Activated CD4-positive, alpha-beta T cell treated with anti-CD3 and anti-CD28 coated beads, Interleukin-2, amount 50 U/mL, for 16 hours (primary cell): ENCODE measurements at places on chromosomes 3 and 15.
A peak's percentile ranks its signal among the peaks of the same experiment; 100 is the strongest.

DNA sequence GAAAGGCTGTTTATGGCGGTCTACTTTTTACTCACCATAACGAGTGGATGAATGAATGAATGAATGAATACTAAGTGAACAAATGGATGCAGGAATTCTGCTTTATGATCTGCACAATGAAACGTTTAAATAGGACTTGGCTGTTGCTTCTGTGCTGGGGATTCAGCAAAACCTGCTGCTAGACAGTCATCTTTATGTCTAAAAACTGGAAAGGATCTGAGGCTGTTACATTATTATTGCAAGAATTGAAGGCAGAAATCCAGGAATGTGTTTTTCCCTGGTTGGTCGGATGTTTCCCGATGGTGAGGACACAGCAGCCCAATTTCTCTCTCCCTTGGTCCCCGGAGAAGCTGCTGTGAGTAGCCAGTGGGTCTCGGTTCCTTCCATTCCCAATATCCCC, 94.2 kb downstream of the GABRG3 start:
- no peak for DNase-seq

GRCh38 chr3:32120471-32120870, 14.1 kb downstream of the GPD1L start:
- DNase-seq, result no peak

- DNase-seq, result peak; percentile 35
Observed at GRCh38 chr3:194556086-194557056, 69.6 kb upstream of the ATP13A3 start.

GRCh38 chr3:36796161-36796560, 31.8 kb upstream of the DCLK3 start:
- no peak for DNase-seq

- DNase-seq, result no peak
Observed at GRCh38 chr3:128702391-128702790, 23.6 kb upstream of the RAB7A start.

DNA sequence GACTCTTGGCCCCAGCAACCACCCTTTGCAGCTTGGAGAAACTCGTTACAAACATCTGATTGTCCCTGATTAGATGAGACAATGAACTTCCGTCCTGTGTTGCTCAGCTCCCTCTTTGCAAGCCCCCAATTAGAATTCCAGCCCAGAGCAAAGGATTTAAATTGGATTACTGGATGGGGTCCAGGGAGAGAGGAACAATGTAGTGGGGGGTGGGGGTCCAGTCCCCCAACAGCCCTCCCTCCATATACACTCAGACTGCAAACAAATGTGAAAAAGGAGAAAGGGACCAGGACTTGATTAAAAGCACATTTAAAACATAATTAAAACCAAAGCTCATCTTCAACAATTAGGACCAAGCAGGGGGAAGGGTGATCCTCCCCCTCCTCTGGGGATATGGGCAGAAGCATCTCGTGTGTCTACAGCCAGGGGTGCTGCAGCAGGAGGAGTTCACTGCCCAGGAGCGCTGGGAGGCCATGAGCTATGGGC, 71.7 kb upstream of the TMEM115 start:
- DNase-seq, result no peak

DNA sequence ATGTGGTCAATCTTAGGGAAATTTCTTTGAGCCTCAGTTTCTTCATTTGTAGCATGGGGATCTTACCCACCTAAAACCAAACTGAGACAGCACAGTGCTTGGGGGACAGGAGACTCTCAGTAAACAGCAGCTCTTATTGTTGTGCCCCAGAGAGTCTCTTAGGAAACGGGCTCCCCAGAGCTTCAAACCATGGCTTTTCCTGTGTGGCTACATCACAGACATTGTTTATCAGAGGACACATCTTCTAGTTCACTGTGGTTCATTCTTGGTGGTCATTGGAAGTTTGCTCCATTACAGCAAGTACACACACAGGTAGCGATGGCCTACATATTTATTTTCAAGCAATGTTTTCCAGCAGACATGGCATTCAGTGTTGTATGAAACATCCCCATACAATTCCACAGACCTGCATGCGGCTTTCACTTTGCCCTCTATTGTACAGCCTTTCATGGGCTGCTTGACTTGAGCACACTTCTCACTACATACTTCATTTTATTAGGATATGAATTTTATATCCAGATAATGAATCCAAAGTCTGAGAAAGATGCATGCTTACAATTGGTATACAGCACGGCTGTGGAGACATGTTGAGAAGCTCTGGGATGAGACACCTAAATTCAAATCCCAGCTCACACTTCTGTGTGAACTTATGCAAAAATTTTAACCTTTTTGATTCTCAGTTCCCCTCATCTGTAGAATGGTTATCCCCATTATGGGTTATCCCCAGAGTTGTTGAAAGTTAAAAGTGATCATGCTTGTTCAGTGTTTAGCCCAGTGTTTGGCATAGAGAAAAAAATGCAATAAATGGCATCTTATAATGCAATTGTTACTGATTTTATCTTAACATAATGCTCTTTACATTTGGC, 84.8 kb upstream of the ICE2 start:
- DNase-seq, result no peak

DNA sequence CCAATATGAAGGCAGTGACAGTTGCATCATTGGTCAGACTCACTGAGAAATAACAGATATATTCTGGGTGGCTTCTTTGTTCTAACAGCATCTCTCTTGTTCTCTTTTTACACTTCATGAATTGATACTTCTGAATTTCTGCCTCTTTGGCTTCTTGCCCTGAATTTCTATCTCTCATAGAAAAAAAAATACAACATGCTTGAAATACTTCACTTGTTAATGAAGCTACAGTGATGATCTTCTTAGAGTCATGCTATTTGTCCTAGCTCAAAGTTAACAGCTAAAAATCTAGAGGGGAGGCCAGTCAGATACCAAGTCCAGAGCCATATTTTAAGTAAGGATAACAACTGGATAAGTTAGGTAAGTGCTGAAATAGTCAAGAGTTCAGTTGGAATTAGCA, 597.2 kb upstream of the AGTR1 start:
- DNase-seq, result no peak

DNA sequence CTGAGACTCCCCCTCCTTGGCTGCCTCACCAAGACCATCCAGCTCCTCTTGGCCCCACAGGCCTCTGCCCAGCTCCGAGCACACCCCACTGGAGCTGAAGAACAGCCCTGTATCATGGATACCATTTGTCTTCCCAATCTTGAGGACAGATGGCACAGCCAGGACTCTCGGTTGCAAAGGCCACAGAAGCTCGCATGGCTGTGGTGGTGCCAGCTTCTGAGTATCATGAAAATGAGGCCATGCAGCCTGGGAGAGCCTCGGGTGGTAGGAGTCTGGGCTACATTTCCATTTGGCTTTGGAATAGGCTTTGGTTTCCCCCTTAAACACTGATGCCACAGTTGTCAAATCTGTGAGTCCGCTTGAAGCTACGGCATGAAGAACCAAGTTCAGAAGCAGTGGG, 106.6 kb downstream of the SEMA5B start:
- DNase-seq, result no peak

DNA sequence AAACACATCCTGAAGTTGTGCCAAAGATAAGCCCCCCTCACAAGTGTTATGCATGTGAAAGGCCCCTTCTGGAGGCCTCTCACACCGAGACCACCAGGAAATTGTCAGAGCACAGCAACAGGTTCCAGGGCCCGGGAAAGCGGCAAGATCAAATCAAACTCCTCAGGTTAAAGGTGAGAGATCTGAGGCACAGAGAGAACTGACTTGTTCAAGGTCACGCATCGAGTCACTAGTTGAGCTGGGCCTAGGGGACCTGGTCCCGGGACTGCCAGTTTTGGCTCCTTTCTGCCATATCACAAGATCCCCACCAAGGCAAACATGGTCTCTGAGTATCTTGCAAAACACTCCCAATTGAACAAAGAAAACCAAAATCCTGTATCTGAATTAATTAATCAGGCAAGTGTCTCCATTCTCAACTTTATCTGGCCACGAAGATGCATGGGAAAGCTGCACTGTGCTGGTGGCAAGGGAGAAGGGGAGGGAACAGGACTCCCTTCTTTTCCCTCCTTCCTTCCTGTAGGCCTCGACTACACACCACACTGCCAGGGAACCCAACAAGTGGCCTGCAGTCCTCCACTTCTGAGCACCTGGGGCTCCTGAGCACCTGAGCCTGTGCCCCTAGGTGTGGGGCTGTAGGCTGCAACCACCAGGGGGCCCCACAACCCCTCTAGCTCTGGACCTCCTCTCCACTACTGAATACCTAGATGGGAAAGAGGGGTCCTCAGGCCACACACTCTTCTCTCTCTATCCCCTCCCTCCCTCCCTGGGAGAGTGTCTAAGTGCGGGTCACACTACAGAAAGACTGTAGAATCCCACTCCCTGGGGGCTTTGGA, 37.3 kb downstream of the ANP32A start:
- DNase-seq, result peak; percentile 40

GRCh38 chr3:119619094-119619493, 21.4 kb downstream of the PLA1A start:
- DNase-seq, result no peak

- DNase-seq, result no peak
Observed at GRCh38 chr3:153614140-153614539, 452.1 kb downstream of the RAP2B start.

- DNase-seq, result no peak
Observed at GRCh38 chr3:58566398-58567250, 10.6 kb downstream of the FAM107A start.

DNA sequence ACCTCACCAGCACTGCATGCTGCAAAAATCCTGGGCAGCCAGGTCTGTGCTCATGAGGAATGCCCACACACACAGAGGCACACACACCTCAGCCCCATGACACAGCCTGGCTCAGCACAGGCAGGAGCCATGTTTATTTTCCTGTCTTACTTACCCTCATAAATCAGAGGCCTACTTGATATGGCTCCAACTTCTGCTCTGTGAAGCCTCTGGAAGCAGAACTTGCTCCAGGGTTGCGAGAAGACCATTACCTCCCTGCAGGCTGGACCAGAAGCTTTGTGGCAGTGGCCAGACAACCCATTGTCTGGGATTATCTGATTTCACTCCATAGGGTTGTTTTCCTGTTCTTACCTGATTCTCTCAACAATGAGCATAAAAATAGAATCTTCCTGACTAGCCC, 43.8 kb upstream of the CMTM8 start:
- DNase-seq, result no peak

DNA sequence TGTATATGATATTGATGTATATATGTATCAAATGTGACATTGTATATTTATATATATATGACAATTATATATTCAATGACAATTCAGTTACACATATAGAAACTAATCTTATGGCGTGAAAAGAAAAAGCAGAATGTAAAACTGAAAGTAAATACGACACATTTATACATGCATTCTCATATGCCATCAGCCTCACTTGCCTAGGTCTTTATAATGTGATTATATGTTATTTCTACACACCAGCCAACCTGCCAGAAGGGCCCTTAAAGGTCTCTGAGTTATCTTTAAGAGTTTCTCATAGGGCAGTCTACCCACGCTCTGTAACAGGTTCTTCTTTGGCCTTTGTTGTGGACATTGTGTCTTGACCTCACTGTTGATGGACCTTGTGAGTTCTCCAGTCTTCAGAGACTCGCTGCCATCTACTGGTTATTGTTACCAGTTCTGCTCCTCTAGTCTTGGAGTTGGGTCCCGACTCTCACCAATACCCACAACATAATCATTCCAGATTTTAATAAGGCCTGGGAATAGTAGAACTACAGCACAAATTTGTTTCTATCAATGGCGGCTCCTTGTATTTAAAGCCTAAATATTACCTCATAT, 371.5 kb upstream of the GOLIM4 start:
- DNase-seq, result no peak

- no peak for DNase-seq
Observed at GRCh38 chr3:42478830-42479229, 23.6 kb upstream of the VIPR1 start.

DNA sequence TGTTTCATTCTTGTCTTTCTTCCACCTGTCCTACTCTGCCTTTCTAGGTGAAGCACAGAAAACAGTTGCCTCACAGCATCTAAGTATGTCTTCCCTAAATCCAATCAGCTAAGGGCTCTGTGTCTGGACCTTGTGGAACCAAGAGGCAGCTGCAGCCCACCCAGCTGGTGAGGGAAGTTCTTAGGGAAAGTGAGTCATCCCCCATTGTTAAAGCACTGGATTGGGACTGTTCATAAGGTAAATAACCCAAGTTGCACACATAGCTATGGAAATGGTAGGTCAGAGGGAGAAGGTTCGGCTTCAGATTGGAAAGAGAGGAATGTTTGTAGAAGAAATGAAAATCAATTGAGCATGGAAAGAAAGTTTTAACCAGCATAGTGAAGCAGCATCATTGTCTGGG, 18.0 kb upstream of the ARNT2 start:
- DNase-seq, result no peak

GRCh38 chr3:142779591-142779990, 55.8 kb downstream of the TRPC1 start:
- DNase-seq, result no peak

GRCh38 chr15:26049900-26050657, 187.0 kb upstream of the ATP10A start:
- no peak for DNase-seq

DNA sequence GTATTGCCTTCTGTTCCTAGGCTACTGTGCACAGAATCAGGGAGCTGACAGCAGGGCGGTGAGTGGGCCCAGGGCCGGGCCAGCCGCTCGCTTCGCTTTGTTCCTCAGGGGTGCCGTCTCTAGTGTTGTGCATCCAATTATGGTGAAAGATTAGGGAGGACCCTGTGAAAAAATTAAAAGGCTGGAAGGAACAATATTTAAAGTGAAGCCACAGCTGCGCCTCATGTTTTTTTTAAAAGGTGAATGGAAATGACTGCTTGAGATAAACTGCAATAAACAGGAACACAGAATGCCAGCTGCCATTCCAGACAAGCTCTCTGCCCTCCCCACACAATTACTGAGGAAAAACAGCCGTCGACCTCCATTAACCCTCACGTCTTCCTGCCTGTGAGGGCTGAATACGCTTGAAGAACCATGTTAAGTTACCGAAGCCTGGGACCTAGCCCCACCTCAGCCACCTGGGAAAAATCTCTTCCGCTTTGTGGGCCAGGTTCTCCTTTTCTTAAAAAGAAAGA, 132.0 kb upstream of the IL12A start:
- no peak for DNase-seq

- peak; percentile 69 for DNase-seq
Observed at GRCh38 chr3:161274691-161275298, 53.7 kb downstream of the NMD3 start.

GRCh38 chr3:111861391-111861790, 2.3 kb downstream of the PHLDB2 start:
- DNase-seq, result no peak

- peak; percentile 77 for DNase-seq
Observed at GRCh38 chr3:39408493-39409372, 2.2 kb downstream of the RPSA start.

DNA sequence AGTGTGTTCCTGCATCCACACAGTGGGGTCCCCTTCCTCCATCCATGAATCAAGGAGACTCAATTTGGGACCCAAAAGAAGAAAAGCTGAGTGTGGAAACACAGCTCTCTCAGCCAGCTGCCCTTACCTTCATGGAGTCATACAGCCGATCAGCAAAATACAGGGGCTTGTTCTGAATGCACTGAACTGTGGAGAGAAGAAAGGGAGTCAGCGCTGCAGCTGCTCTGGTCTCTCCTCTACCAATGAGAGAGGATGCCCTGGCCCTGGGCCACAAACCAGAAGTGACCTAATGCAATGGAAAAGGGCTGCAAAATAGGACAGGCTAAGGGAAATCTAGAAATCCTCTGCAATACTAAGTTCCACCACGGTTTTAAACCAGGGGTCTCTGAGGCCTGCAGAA, 46.7 kb downstream of the ANXA2 start:
- no peak for DNase-seq

GRCh38 chr3:129085165-129085715, 24.7 kb downstream of the GP9 start:
- no peak for DNase-seq

- no peak for DNase-seq
Observed at GRCh38 chr3:56573501-56573900, 16.5 kb downstream of the CCDC66 start.

- DNase-seq, result no peak
Observed at GRCh38 chr15:81643771-81644170, 269.8 kb upstream of the TMC3 start.
